ENCODE measurements at places on chromosomes 1 and 21.

GRCh38 chr1:206049293-206049692 is 3.7 kb upstream of the RHEX start:
- no peak for DNase-seq

- no peak for DNase-seq
These were observed 876 bp downstream of the ALDH9A1 start for GRCh38 chr1:165697491-165697880.

- DNase-seq, result peak; percentile 12
These were observed 434.6 kb upstream of the CHRM3 start for GRCh38 chr1:238951809-238952208.

- no peak for DNase-seq
These were observed 78.4 kb upstream of the RGS21 start for GRCh38 chr1:192238421-192238820.

- DNase-seq, result no peak
These were observed 97.8 kb upstream of the LPGAT1 start for GRCh38 chr1:211928290-211928801.

DNA sequence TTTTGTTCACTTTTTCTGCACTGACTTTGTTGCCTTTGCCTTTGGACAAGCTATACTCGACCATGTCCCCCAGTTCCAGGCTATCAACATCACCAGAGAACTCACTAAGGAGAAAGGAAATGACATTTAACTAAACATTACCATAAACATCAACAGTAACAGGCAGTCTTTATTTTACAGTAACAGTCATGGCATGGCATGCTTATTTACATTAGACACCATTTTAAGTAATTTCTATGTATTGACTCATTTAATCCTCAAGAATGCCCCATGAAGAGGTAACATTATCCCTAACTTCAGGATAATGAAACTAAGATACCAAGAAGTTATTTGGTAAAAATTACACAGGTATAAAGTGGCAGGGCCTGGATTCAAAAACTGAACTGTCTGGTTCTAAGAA is 8.7 kb upstream of the NRAS start:
- DNase-seq, result no peak

- no peak for DNase-seq
These were observed 456.6 kb downstream of the RPS6KC1 start for GRCh38 chr1:213507472-213508223.

GRCh38 chr1:27959792-27960603 is at the start of gene XKR8:
Gene XKR8 (plus strand): TSS chr1:27959973. CDS start chr1:27960070, 97 bp downstream.
- DNase-seq, result peak; percentile 83

- DNase-seq, result no peak
These were observed 4.4 kb downstream of the TTC34 start for GRCh38 chr1:2796890-2797740.

DNA sequence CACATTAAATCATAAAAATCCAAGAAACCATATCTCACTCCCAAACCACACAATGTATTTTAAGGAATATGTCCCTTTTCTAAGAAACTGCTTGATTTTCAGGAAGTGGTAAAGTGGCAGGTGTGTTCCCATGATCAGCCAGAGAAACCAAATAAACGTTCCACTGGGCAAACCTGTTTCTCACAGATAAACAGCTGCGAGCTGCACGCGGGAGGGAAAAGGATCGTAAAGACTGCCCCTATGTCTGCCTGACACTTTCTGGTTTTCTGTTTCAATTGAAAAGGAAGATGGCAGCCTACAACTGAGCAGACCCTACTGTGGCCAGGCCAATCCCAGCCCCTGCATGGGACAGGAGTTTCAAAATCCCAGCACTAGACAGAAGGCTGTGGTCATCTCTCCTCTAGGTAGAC is 36.6 kb downstream of the HIVEP3 start:
- DNase-seq, result no peak

DNA sequence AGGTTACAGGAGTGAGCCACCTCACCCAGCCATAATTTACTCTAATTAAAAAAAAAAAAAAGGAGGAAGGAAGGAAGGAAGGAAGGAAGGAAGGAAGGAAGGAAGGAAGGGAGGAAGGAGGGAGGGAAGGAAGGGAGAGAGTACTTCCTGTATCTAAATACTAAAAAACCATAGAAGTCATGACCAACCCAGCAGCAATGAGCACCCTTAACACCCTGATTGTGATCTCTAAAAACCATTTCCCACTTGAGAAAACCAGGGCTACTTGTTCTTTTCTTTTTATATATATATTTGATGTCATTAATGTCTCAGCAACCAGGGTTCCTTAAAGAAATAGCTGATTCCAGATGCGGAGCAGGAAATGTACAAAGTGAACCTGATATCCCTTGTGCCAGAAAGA is 31.2 kb downstream of the ARID4B start:
- DNase-seq, result no peak

DNA sequence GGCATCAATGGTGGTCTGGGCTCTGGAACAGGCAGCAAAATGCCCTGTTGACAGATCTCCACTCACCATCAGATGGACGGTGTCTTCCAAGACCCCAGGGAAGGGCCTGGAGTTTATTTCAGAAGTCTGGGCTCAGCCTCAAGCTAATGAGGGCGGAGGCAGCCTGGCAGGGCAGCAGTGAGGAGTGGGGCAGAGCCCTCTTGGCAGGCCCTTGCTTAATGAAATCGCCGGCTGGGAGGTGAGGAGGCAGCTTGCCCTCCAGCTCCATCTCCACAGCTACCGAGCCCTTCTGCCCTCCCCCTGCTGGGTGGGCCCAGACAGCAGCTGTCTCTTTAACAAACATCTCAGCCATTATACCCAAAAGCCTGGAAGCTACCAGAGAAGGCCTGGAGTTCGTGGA is 22.0 kb upstream of the GRIK3 start:
- no peak for DNase-seq

- DNase-seq, result peak; percentile 61
These were observed 8.0 kb downstream of the ADGRL2 start for GRCh38 chr1:81808760-81809159.

- DNase-seq, result peak; percentile 59
These were observed 64.9 kb upstream of the FCGR2A start for GRCh38 chr1:161440312-161440894.

GRCh38 chr1:168428063-168428731 is 115.6 kb downstream of the XCL2 start:
- DNase-seq, result no peak

DNA sequence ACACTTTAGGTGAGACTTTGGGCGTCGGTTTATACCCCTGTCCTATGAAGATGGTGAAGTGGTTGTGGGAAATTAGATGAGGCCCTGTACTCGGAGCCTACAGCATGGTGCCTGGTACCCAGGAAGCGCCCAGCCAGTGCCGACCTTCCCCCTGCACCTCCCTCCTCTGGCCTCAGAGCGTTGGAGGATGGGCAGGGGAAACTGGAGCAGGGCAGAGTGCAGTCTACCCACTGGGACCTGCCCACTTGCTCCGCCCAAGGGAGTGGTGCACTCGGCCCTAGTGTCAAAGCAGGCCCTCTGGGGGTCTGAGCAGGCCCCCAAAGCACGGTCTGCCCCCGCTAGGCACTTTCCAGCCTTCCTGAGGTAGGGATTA is 13.0 kb upstream of the TTC22 start:
- DNase-seq, result no peak

GRCh38 chr1:9084906-9085305 is 15.5 kb upstream of the SLC2A5 start:
- no peak for DNase-seq

GRCh38 chr1:171666114-171666769 is 13.8 kb upstream of the MYOC start:
- DNase-seq, result no peak

- DNase-seq, result no peak
These were observed 94.7 kb downstream of the PLPP3 start for GRCh38 chr1:56484695-56485094.

GRCh38 chr1:155245163-155245524 is 10.1 kb downstream of the ENTREP3 start:
- DNase-seq, result no peak

DNA sequence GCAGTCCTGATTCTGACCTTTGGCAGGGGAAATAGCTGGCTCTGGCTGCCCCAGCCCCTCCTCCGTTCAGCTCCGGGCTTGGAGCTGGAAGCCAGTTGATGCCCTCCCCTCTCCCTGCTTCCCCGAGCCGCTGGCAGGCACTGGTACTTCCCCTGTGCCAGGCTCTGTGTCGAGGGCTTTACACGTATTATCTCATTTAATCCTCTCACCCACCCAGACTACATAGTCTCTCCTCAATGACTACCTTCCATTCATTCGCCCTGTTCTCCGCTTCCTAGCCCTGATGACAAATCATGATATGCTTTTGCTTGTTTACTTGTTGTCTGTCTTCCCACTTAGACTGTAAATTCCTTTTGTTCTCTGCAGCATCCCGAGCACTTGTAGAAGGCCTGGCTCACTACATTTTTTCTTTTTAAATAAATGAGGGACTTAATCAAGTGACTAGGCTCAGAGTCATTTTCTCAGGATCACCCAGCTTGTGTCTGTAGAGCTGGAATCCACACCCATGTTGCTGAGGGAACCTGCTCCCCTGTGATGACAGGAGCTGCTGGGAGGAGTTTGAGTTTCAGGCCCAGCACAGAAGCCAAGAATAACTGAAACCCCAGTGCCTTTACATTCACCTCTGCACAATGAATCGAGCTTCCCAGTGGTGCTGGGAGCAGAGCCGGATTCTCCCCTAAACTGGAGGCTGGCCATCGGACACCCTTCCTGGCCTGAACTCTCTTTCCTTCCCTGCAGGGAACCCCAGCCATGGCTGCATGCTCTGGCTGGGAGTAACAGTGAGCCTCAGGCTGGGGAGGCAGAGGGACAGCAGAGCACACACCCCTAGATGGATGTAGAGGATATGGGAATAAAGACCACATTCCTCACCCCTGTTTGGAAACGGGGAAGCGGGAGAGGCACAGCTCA is 58.3 kb downstream of the UBIAD1 start:
- DNase-seq, result no peak

DNA sequence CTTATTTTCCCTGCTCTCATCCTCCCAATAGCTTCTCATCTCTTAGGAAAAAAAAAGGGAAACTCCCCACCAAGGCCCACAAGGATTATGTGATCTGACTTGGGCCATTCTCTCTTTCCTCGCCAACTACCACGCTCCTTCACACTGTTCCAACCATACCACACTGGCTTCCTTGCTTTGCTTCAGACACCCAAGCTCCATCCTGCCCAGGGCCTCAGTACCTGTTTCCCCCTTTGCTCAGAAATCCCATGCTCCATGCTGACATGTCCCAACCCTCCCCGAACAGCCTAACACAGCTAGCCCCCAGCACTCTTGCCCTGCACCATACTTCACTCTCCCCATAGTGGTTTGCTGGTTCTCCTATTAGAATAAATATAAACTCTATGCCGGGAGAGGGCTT is 39.2 kb downstream of the MAB21L3 start:
- DNase-seq, result no peak

DNA sequence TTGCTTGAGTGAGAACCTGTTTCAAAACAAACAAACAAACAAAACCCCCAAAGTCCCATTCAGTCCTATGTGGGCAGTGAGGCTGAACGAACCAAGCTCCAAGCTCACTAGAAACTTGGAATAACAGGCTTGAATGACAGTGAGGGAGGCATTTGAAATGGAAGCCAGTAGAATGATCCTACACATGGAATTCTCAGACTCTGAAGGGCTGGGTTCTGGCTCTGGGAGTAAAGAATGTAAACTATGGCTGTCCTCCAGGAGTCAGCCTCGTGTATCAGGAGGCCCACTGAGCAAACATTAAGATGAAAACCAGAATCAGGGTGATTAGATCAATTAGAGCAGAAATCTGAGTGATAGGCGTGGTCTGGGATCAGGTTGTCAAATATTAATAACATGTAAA is 14.9 kb downstream of the PCP4L1 start:
- no peak for DNase-seq

DNA sequence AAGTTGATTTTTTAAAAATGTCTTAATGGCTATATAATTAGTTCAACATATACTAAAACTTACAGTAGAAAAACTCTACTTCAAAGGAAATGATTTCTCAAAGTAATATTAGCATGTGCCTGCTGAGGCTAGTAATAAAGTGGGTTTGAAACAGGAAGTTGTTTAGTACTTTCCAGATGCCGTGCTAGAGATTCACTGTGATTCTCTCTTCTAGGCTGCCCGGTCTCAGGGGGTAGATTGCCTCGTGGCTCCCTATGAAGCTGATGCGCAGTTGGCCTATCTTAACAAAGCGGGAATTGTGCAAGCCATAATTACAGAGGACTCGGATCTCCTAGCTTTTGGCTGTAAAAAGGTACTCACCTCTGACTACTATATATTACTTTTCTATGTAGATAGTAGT is 9.1 kb downstream of the EXO1 start:
- DNase-seq, result no peak

- no peak for DNase-seq
These were observed 72.2 kb downstream of the NME7 start for GRCh38 chr1:169295425-169295824.

DNA sequence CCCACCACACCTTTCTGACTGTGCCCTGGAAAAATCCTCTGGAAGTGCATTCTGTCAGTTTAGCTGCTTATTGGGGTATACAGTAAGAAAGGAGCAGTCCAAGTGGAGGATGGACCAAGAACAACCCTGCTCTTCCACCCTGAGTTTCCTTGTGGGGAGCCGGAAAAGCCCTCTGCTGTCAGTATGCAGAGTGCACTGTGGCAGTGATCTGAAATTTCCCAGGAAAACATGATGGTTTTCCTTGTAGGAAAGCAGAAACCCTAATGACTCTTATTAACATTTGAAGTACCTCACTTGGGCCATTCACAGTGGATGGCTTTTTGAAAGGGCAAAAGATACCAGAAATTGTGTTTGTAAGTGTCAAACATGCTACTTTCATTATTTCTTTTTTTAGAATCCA is 20.5 kb downstream of the ELAVL4 start:
- no peak for DNase-seq

DNA sequence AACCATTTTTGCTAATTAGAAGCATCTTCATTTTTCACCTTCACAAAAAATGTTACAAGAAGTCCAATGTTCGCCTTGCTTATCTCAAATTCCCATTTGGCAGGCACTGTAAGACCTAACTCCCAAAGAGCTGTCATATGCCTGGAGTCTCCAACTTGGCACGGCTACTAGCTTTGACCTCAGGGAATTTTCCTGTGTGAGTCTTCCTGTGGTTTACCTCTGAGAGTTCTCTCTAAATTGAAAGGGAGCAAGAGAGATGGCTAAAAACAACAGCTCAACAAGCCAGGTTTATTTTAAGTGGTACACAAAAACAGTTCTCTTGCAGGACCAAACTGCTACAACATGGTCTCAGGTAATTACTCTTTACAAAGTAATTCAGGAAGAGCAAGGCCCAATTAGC is 756.0 kb upstream of the ADGRL2 start:
- no peak for DNase-seq

DNA sequence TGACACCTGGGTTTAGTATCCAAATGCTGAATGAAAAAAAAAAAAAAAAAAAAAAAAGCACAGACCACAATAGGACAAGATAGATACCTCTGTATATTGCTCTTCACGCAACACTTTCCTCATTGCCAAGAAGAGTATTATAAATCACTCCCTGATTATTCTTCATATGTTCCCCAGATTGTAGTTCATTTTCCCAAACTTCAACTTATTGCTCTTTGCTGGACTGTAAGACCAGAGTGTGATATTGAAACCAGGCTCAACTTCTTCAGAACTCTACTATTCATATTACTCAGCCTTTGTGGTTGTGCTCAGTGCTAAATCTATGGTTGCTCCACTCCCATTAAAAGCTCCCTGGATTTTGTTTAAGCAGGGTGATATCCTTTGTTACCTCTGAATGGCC is 180.4 kb downstream of the NTMT2 start:
- no peak for DNase-seq

- no peak for DNase-seq
These were observed 15.9 kb upstream of the PLCH2 start for GRCh38 chr1:2460203-2460602.

GRCh38 chr1:54275349-54275748 is 75.4 kb downstream of the MRPL37 start:
- DNase-seq, result no peak
